ENCODE measurements at places on chromosomes 4 and X. TPM values are rescaled to one million over a fixed set of nuclear protein-coding genes. Genes with fewer than 3 reads are reported as not detected.
A peak's percentile ranks its signal among the peaks of the same experiment; 100 is the strongest.

- H3K27me3 ChIP-seq = no peaks in the 10 kb centered on the region
- no peak overlapping the region for H3K4me3 ChIP-seq
- H3K27ac ChIP-seq = no peak overlapping the region
- H3K36me3 ChIP-seq = peaks cover 31% of the 10 kb centered on the region
- no peak for DNase-seq
- H3K4me1 ChIP-seq = no peaks in the 10 kb centered on the region
Measured at GRCh38 chr4:87442889-87443288, 20.5 kb downstream of the NUDT9 start.

DNA sequence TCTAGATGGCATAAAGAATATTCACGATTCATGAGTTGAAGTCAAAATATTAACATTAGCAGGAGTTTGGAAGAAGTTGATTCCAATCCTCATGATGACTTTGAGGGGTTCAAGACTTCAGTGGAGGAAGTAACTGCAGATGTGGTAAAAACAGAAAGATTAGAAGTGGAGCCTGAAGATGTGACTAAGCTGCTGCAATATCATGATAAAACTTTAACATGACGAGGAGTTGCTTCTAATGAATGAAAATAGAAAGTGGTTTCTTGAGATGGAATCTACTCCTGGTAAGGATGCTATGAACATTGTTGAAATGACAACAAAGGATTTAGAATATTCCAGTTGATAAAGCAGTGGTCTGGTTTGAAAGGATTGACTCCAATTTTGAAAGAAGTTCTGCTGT lies 70.1 kb upstream of the TMLHE start:
- no peaks in the 10 kb centered on the region for H3K4me1 ChIP-seq
- H3K27ac ChIP-seq = no peak overlapping the region
- DNase-seq = no peak
- no peaks in the 10 kb centered on the region for H3K36me3 ChIP-seq
- no peak overlapping the region for H3K4me3 ChIP-seq
- H3K27me3 ChIP-seq = no peaks in the 10 kb centered on the region

DNA sequence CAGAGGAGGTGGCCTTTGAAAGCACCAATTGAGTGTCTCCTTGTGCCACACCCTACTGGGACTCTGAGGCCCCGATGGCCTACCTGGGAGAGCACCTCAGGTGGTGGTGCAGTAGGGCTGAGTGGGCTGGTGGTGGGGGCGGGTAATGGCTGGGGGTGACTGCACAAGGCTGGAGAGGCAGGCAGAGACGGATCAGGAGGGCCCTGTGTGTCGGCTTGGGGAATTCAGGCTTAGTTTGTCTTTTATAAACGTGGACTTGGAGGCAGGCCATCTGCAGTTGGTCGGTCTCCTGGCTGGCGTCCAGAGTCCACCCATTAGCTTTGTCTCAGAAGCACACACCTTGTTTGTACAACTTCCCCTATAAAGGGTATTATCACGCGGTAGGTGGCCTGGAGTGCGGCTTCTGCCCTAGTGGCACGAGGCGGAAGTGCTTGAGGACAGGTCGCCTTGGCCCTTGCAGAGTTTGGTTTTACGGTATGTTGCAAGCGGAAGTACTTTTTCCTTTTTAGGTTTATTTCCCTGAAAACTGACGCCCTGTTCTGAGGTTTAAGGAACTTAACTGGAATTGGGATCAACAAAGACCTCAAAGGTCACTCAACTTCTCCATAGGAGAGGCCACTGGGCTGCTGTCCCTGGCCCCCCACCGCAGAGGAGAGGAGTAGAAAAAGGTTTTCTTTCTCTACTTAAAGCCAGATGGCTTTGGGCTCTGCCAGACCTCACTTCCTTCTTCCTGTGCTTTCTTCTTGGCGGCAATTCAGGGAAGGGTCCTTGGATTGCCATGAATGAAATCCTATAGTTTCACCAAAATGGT lies 8.0 kb downstream of the TBC1D14 start:
- DNase-seq = no peak
- H3K27me3 ChIP-seq = no peaks in the 10 kb centered on the region
- no peak overlapping the region for H3K4me3 ChIP-seq
- peaks cover 2% of the 10 kb centered on the region for H3K36me3 ChIP-seq
- H3K4me1 ChIP-seq = peaks cover 48% of the 10 kb centered on the region
- H3K27ac ChIP-seq = peak overlapping the region; percentile 92

Gene VCX2
- polyA plus RNA-seq = not detected

Gene ADH7
- polyA plus RNA-seq = 2.1 TPM

Gene CFAP299
- 0.18 TPM for polyA plus RNA-seq

DNA sequence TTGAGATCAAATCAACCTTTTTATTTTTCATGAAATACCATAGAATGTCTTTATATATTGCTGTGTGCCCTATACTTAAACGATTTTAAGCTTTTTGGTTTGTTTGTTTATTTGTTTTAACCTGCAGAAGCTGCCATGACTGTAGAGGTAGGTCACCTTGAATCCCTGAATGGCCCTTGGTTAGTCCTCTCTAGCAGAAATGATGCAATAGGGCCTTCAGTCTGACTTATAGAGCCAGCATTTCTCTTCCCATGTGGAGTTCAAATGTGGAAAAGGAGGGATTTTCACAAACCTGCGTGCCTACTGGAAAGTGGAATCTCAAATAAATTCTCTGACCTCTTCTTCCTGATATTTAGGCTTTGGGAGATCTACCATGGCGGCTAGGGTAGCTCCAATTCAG lies 327.9 kb downstream of the MAPK10 start:
- no peak for DNase-seq
- peaks cover 9% of the 10 kb centered on the region for H3K4me1 ChIP-seq
- no peaks in the 10 kb centered on the region for H3K27me3 ChIP-seq
- H3K36me3 ChIP-seq = no peaks in the 10 kb centered on the region
- H3K4me3 ChIP-seq = no peak overlapping the region

DNA sequence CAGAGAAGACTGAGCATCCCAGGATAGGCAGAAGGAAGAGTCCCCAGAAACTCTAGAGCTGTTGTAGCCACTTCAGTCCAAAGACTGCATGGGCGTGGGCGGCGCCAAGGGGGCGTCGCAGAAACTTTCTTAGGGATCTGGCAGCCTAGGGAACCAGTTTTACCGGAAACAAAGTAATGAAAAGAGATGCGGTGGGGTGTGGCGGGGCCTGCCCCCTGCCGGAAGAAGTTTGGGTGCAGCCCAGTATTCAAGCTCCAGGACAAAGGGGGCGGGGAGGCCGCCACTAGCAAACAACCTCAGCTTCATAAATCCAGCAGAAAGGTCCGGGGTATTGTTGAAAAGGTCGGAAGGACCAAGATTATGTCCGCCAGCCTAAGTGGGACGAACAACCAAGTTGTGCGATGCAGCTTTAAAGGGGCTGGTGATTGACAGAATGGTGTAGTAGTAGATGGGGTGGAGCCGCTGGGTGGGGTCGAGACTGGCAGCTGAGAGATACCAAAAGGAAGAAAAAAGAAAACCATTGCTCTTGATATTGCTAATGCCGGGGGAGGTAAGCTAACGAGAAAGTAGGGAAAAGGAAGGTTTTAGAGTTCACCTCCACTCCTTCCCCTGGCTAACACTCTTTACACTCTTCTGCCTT lies 190.5 kb downstream of the RRAGB start:
- H3K27me3 ChIP-seq = no peaks in the 10 kb centered on the region
- peak; percentile 31 for DNase-seq
- H3K36me3 ChIP-seq = no peaks in the 10 kb centered on the region
- H3K4me1 ChIP-seq = peaks cover 5% of the 10 kb centered on the region

DNA sequence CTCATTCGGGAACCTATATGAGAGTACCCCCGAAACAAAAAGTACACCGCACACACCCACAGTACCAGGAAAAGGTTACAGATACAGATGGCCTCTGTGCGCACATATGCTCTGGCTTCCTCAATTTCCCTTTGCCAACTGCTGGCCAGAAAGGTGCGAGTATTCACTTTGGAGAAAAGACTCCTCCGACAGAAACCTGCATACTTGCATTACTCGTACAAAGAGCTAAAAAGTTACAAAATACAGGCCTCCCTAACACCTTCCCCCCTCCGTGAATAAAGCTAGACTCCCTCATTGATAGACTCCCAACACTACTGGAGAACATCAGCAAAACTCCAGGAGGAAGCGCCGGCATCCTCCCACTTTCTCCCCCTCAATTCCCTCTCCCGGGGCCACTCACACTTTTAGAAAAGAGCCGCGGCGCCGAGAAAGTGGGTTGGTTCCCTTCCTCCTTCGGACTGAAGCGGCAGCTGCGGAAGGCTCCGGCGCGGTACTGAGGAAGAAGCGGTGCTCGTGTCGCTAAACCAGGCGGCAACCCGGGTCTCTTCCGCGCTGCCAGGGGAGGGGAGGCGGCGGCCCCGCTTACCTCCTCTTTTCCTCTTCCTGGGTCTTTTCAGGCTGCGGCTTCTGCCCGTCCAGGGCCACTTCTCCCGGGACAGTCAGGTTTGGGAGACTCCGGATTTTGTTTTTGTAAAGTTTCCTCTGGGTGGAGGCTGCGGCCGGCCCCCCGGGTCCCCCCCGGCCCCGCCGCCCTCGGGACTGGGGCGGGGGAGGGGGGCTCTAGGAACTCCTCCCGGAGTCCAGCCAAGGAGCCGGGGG lies 1.1 kb downstream of the FBXW7 start:
- peaks cover 13% of the 10 kb centered on the region for H3K4me1 ChIP-seq
- H3K36me3 ChIP-seq = peaks cover 4% of the 10 kb centered on the region
- H3K27ac ChIP-seq = peak overlapping the region; percentile 93
- peak; percentile 72 for DNase-seq
- H3K4me3 ChIP-seq = peak overlapping the region; percentile 75
